ENCODE measurements at places on chromosomes 3 and 15.

- no peak for DNase-seq
- no peak overlapping the region for H3K4me3 ChIP-seq
- H3K4me1 ChIP-seq, result no peaks in the 10 kb centered on the region
- H3K27ac ChIP-seq, result no peak overlapping the region
Measured at GRCh38 chr3:195847055-195847950, 35.6 kb upstream of the MUC4 start.

- DNase-seq, result peak; percentile 47
- H3K27me3 ChIP-seq, result no peaks in the 10 kb centered on the region
- peak overlapping the region; percentile 96 for H3K4me3 ChIP-seq
- H3K27ac ChIP-seq, result peak overlapping the region; percentile 95
Measured at GRCh38 chr3:101849714-101850245, 466 bp downstream of the NFKBIZ start.

DNA sequence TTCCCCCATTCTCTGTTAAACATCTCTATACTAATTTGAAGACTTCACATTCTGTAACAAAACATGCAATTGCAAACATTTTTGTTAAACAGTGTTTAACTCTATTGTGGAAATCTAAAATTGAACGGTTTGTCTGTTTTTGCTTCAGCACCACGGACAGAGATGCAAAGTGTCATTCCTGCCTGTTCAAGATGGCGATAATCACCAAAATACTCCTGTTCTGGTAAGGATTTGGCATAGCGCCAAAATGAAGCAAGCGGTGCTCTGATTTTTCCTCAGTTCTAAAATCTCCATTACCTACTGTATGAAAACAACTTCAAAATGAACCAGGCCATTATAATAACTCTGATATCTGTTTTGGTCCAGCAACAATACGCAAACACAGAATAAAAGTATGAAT, 129.7 kb upstream of the TUSC7 start:
- peaks cover 2% of the 10 kb centered on the region for H3K4me1 ChIP-seq
- no peak overlapping the region for H3K4me3 ChIP-seq
- no peaks in the 10 kb centered on the region for H3K36me3 ChIP-seq
- H3K27me3 ChIP-seq, result no peaks in the 10 kb centered on the region
- H3K27ac ChIP-seq, result no peak overlapping the region
- peak; percentile 11 for DNase-seq

GRCh38 chr3:24886501-24886900, 391.9 kb upstream of the THRB start:
- DNase-seq, result no peak
- no peaks in the 10 kb centered on the region for H3K27me3 ChIP-seq
- H3K4me3 ChIP-seq, result no peak overlapping the region

- H3K27ac ChIP-seq, result no peak overlapping the region
- no peaks in the 10 kb centered on the region for H3K4me1 ChIP-seq
- no peak for DNase-seq
Measured at GRCh38 chr15:34217587-34218225, 7.1 kb upstream of the EMC4 start.

DNA sequence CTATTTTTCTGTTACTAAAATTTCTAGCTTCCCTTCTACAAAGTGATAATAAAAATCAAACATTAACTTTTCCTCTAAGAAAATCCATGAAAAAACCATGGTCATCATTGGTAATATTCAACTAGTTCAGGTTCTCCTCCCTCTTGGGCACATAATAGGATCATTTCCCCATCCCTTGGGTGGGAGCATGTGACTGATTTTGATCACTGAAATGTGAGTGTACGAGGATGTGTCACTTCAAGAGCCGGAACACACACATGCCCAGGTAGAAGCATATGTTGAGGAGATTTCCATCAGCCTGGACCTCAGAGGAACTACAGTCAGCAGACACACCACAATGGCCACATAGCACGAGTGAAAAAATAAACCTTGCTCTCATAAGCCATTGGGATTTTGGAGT, 36.1 kb downstream of the AP3S2 start:
- H3K4me3 ChIP-seq, result no peak overlapping the region
- H3K36me3 ChIP-seq, result peaks cover 24% of the 10 kb centered on the region
- no peak for DNase-seq

- H3K27me3 ChIP-seq, result no peaks in the 10 kb centered on the region
- H3K4me1 ChIP-seq, result no peaks in the 10 kb centered on the region
- H3K36me3 ChIP-seq, result peaks cover 28% of the 10 kb centered on the region
- H3K4me3 ChIP-seq, result no peak overlapping the region
- no peak overlapping the region for H3K27ac ChIP-seq
Measured at GRCh38 chr15:43153269-43153668, 19.9 kb downstream of the TMEM62 start.

GRCh38 chr15:84981054-84981710, 474 bp upstream of the PDE8A start:
- H3K4me1 ChIP-seq, result peaks cover 29% of the 10 kb centered on the region
- peak; percentile 94 for DNase-seq
- H3K27me3 ChIP-seq, result peaks cover 48% of the 10 kb centered on the region
- H3K36me3 ChIP-seq, result no peaks in the 10 kb centered on the region
- H3K4me3 ChIP-seq, result peak overlapping the region; percentile 88

- no peaks in the 10 kb centered on the region for H3K36me3 ChIP-seq
- DNase-seq, result no peak
- no peak overlapping the region for H3K4me3 ChIP-seq
- peaks cover 15% of the 10 kb centered on the region for H3K4me1 ChIP-seq
- H3K27ac ChIP-seq, result no peak overlapping the region
Measured at GRCh38 chr3:46407970-46408369, 911 bp downstream of the CCRL2 start.

GRCh38 chr3:171809611-171809860, 747 bp downstream of the PLD1 start:
- H3K4me3 ChIP-seq, result peak overlapping the region; percentile 78
- no peaks in the 10 kb centered on the region for H3K27me3 ChIP-seq
- peak overlapping the region; percentile 95 for H3K27ac ChIP-seq
- no peak for DNase-seq
- H3K36me3 ChIP-seq, result peaks cover 6% of the 10 kb centered on the region
- peaks cover 35% of the 10 kb centered on the region for H3K4me1 ChIP-seq

GRCh38 chr15:45050587-45050986, 27.6 kb downstream of the SORD start:
- no peaks in the 10 kb centered on the region for H3K27me3 ChIP-seq
- DNase-seq, result no peak
- peaks cover 66% of the 10 kb centered on the region for H3K36me3 ChIP-seq
- no peak overlapping the region for H3K4me3 ChIP-seq

- H3K27ac ChIP-seq, result no peak overlapping the region
- DNase-seq, result no peak
- H3K4me1 ChIP-seq, result no peaks in the 10 kb centered on the region
- H3K36me3 ChIP-seq, result no peaks in the 10 kb centered on the region
Measured at GRCh38 chr3:135637013-135637412, 328.5 kb upstream of the PPP2R3A start.

DNA sequence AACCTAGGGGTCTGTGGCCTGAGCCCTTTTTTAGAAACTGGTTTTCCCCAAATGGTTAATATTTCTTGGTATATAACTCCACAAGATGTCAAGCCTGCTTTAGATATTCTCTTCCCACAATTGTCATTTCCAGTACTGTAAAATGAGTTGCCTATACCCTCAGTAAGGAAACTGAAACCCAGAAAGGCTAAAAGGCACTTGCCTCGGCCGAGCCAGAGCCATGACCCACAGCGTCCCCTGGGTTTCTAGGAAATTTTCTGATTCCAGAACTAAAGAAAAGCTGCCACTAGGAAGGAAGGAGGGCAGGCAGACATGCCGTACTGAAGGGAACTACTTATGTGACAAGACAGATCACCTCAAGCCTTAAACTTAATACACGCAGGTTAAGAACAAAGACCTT, 59.1 kb downstream of the ATP8B4 start:
- no peak for DNase-seq
- H3K4me3 ChIP-seq, result no peak overlapping the region
- H3K27ac ChIP-seq, result no peak overlapping the region
- H3K27me3 ChIP-seq, result no peaks in the 10 kb centered on the region
- no peaks in the 10 kb centered on the region for H3K36me3 ChIP-seq
- H3K4me1 ChIP-seq, result no peaks in the 10 kb centered on the region

- H3K27ac ChIP-seq, result peak overlapping the region; percentile 94
- no peak for DNase-seq
- peak overlapping the region; percentile 90 for H3K4me3 ChIP-seq
- peaks cover 25% of the 10 kb centered on the region for H3K4me1 ChIP-seq
- H3K27me3 ChIP-seq, result no peaks in the 10 kb centered on the region
Measured at GRCh38 chr3:193593668-193594030, 641 bp downstream of the OPA1 start.

DNA sequence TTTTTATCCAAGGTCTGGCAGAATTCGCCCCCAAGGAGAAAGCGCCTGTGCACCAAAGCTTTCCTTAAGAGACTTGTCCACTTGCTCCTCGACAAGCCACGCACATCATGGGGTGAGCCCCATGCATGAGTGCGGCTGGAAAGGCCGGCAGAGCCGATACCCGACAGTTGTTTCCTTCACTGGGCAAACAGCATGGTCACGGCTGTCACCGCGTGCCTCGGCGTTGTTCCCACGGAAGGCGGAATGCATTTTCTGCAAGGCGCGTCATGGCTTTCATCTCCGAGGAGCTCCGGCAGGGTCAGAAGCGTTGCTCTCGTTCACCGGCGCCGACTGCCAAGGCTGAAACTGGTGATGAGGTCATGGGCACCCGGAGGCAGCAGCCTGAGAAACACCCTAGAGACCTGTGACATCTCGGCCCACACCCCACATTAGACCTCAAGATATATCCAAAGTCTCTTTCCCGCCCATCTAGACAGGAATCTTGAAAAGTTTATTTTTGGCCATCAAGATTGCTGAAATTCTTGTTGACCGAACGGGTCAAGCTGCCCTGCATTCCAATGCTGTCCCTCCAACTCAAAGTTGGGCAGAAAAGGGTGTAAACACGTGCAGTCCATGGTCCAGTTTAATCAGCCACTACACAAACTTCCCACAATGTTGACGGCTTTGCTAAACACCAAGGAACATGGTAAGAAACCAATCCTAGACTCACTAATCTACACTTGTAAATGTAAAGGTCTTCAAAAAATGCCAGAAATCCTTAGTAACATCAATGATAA, 604 bp upstream of the TJP1 start:
- H3K4me3 ChIP-seq, result peak overlapping the region; percentile 85
- H3K27ac ChIP-seq, result peak overlapping the region; percentile 98
- DNase-seq, result peak; percentile 44
- peaks cover 8% of the 10 kb centered on the region for H3K36me3 ChIP-seq
- H3K4me1 ChIP-seq, result peaks cover 24% of the 10 kb centered on the region
- no peaks in the 10 kb centered on the region for H3K27me3 ChIP-seq

GRCh38 chr3:108185536-108185935, 36.7 kb downstream of the IFT57 start:
- no peak overlapping the region for H3K27ac ChIP-seq
- H3K27me3 ChIP-seq, result no peaks in the 10 kb centered on the region
- H3K4me3 ChIP-seq, result no peak overlapping the region
- DNase-seq, result no peak
- peaks cover 32% of the 10 kb centered on the region for H3K36me3 ChIP-seq

GRCh38 chr3:174775603-174776002, 83.5 kb upstream of the NAALADL2 start:
- no peaks in the 10 kb centered on the region for H3K27me3 ChIP-seq
- no peak overlapping the region for H3K27ac ChIP-seq
- H3K4me3 ChIP-seq, result no peak overlapping the region
- H3K4me1 ChIP-seq, result peaks cover 2% of the 10 kb centered on the region
- no peak for DNase-seq

GRCh38 chr3:194142156-194142910, 6.4 kb downstream of the HES1 start:
- H3K36me3 ChIP-seq, result peaks cover 9% of the 10 kb centered on the region
- H3K27ac ChIP-seq, result peak overlapping the region; percentile 65
- H3K27me3 ChIP-seq, result peaks cover under 1% of the 10 kb centered on the region
- no peak for DNase-seq
- peaks cover 36% of the 10 kb centered on the region for H3K4me1 ChIP-seq
